ENCODE measurements at places on chromosomes 2 and 18. TPM values are rescaled to one million over a fixed set of nuclear protein-coding genes. Genes with fewer than 3 reads are reported as not detected.

DNA sequence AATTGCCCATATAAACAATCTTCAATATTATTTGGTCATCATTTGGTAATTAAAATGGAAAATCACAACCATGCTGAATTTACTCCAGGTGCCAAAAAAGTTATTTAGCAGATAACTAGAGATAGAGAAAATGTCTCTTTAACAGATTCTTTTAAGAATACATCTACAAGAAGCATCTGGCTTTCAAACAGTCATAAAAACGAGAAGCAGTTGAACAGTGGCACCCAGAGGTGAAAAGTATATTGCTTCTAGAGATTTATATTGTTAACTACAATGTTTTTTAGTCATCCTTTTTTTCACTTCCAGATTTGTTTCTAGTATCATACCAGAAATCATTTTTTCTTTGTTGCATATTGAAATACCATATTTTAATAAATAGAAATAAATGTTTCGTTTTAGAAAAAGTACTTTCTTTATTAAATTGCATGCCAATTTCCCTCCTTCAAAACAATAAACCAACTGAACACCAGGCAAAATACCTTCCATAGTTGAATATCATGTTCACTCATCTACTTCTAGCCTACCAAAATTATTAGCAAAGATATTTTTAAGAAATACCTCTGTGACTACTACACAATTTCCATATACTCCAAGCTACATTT is 65.4 kb upstream of the HNRNPA3 start:
- no peak for DNase-seq

DNA sequence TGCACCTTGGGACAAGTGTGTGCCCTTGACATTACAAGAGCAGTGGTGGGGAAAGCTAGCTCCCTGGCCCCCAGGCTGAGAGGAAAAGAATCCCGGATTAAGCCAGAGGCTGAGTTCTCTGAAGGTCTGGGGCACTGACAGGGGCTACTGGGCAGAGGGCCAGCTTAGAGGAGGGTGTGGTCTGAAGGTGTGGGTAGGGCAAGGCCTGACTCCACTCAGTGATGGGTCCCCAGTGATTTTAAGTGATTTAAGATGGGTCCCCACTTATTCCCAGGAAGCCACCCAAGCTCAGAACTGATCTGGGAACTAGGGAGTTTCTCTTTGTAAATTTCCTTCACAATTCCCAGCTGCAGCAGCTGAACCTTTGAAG is 8.8 kb downstream of the TMEM37 start:
- DNase-seq: no peak

GRCh38 chr2:69918401-69918800 is 3.5 kb downstream of the MXD1 start:
- DNase-seq: no peak

DNA sequence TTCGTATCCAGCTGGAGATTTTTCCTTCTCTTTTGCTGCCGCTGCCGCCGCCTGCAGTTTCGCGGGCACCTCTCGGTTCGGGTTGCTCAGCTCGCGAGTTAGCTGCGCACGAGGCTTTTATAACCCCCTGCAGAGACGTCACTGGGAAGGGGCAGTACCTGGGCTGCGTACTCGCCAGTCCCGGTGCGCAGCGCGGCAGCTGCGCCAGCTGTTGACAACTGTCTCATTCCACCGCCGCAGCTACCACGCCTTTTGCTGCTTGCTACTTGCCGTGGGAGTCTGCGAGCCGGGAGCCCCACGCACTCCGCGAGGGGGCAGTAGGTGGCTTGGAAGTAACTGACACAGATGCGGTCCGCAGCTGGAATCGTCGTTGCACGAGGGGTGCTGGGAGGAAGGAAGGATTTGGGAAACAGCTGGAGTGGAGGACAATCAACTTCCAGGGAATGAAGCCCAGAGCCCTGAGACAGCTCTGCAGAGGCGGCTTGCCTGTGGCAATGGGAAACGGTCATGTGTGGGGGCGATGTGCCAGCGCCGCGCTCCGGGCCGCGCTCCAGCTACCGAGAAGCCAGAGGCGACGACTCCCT is at the start of gene TACR1:
TSS of gene TACR1 (minus strand) at position 93 of the 584 bp plus-strand sequence. CDS start 586 bp downstream, outside the sequence.
- DNase-seq: no peak

- no peak for DNase-seq
These were observed 41.6 kb downstream of the ANKRD44 start for GRCh38 chr2:197268786-197269584.

DNA sequence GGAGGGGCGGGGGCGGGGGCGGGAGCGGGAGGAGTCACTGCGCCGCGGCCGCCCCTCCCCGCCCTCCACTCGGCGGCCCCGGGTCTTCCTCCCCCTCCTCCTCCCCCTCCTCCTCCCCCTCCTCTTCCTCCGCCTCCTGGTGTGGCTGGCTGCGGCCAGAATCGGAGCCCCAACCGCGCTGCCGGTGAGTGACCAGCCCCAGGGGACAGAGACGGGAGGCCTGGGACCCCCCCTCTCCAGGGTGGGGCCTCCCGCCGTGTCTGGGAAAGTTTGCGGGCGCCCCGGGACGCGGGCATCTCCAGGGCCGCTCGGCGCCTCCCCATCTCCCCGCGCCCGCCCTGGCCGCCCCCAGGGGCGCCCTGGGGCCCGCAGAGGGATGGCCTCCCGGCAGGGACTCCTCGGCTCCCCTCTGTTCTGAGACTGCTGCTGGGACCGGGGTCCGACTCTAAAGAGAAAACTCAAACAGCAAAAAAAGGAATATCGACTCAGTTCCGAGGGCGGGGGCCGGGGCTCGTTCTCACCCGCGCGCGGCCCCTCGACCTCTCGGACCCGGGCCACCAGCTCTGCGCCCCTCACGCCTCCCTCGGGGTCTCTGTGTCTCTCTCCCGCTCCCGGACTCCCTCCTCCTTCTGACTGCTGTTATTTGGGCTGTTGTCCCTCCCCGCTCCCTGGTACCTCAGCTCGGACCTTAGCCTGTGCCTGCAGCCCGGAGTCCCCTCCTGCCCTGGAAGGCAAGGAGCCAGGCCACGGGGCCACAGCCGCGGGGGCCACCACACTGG is at the start of gene STON1:
TSS of gene STON1 (plus strand) at position 122 of the 779 bp plus-strand sequence. CDS start 50,480 bp downstream, outside the sequence.
- no peak for DNase-seq

Gene DAPL1
- total RNA-seq: 101 TPM
